ENCODE measurements at places on chromosomes 4 and X. TPM values are rescaled to one million over a fixed set of nuclear protein-coding genes. Genes with fewer than 3 reads are reported as not detected.

DNA sequence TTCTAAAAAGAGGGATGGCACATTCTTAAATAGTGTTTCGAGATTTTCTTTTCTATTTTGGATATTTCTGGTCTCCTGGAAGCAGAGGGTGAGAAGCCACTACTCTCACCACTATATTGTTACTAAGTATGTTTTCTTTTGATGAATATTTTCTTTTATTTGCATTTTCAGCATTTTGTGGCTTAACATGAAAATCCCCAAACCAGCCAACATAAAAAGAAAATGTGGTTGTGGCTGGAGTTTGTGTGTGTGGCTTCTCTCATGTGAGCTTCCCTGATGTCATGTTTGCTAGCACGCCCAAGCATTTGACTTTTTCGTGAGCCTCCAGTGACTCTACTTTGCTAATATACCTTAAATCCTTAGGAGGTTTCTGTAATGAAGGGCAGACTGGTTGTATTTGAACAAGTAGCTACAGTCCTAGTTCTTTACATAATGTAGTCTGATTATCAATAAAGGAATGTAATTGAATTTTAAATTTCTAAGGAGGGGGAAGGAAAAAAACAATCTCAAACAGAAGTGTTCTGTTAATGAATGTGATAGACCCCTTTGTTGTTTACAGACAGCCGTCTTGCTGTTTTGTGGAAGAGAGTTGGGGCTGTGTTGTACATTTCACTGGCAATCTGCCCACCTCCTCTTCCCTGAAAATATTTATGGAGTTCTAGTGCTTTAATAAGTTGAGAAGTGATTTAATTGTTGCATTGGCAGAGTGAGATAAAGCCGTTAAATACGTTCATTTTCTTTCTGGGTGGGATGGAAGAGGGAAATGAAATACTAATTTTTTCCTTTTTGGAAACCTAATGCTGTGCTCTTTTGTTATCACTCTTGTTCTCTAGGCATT, 114.6 kb downstream of the ARHGAP10 start:
- DNase-seq, result no peak

The MAGEA9B gene
- total RNA-seq, result not detected

The HSFX4 gene
- not detected for total RNA-seq

- no peak for DNase-seq
These were observed 77.5 kb downstream of the INTS12 start for GRCh38 chr4:105630670-105631655.

The TLR10 gene
- total RNA-seq, result not detected

- no peak for DNase-seq
These were observed 49.2 kb upstream of the UGT2A1 start for GRCh38 chr4:69702201-69702600.

Measured in renal cortical epithelial cell (primary cell).